ENCODE measurements at places on chromosomes 5 and 9. TPM values are rescaled to one million over a fixed set of nuclear protein-coding genes. Genes with fewer than 3 reads are reported as not detected.

DNA sequence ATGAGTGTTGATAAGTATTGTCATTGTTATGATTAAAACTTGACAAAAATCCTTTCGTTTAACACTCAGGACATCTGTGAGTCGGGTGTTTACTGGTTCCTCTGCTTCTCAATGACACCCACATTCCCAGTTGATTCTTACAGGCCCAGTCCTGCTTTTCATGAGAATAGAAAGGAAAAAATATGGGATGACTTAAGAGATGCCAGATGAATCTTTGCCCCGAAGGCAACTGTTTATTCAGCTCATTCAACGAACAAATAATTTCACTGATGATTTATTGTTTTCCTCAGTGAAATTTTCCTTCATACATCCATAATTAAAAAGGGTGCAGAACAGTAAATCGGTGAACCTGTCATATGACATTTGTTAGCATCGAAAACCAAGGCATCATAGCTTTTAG, 452.4 kb upstream of the WWC1 start:
- no peaks in the 10 kb centered on the region for H3K4me1 ChIP-seq
- no peak for DNase-seq
- no peak overlapping the region for H3K4me3 ChIP-seq

DNA sequence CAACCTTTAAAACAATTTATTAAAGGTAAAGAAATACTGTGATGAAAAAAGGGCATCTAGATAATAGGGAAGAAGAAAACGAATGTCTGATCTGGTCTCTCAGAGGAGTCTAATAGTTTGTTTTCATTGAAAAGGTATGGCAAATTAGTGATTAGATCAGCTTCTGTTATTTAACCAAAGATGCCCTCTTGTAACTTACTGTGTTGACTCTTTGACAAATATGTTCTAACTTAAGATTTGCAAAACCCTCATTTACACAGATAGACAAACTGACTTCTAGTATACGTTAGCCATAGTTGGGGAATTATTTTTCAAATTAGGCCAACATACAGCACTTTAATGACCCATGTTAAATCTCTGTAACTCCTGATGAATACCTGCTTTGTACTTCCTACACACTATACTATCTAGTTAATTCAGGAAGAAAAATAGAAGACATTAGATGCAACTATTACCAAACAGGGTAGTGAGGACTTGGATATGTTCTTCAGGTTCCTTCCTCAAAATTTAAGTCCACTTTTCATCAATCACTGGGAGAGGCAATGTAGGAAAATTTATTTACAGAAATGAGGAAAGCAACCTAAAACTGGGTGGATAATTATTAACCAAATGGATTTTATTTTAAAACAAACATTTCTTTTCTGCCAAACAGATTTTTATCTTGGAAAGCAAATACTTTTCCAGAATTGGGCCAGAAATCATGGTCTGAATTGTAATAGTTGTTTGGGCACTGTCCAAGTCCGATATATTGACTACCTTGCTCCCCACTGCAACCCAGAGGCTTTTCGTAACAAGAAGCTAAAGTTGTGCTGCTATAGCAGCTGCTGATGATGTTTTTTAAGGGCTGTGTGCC, 66.4 kb upstream of the PPP2R2B start:
- no peaks in the 10 kb centered on the region for H3K4me1 ChIP-seq
- no peak overlapping the region for H3K4me3 ChIP-seq
- no peak overlapping the region for H3K27ac ChIP-seq
- DNase-seq = no peak
- H3K27me3 ChIP-seq = no peaks in the 10 kb centered on the region

- H3K4me1 ChIP-seq = no peaks in the 10 kb centered on the region
- peak overlapping the region; percentile 21 for H3K4me3 ChIP-seq
- no peaks in the 10 kb centered on the region for H3K27me3 ChIP-seq
- no peak overlapping the region for H3K27ac ChIP-seq
- H3K36me3 ChIP-seq = no peaks in the 10 kb centered on the region
Measured at GRCh38 chr5:72818866-72819534, 2.5 kb downstream of the TNPO1 start.

GRCh38 chr9:127520941-127521918, 69.9 kb downstream of the LRSAM1 start:
- H3K27ac ChIP-seq = peak overlapping the region; percentile 86
- peaks cover 10% of the 10 kb centered on the region for H3K4me1 ChIP-seq
- no peaks in the 10 kb centered on the region for H3K27me3 ChIP-seq

- H3K4me1 ChIP-seq = no peaks in the 10 kb centered on the region
- DNase-seq = peak; percentile 80
- peak overlapping the region; percentile 44 for H3K4me3 ChIP-seq
Measured at GRCh38 chr9:88076286-88077070, 61.8 kb downstream of the SPATA31C2 start.

DNA sequence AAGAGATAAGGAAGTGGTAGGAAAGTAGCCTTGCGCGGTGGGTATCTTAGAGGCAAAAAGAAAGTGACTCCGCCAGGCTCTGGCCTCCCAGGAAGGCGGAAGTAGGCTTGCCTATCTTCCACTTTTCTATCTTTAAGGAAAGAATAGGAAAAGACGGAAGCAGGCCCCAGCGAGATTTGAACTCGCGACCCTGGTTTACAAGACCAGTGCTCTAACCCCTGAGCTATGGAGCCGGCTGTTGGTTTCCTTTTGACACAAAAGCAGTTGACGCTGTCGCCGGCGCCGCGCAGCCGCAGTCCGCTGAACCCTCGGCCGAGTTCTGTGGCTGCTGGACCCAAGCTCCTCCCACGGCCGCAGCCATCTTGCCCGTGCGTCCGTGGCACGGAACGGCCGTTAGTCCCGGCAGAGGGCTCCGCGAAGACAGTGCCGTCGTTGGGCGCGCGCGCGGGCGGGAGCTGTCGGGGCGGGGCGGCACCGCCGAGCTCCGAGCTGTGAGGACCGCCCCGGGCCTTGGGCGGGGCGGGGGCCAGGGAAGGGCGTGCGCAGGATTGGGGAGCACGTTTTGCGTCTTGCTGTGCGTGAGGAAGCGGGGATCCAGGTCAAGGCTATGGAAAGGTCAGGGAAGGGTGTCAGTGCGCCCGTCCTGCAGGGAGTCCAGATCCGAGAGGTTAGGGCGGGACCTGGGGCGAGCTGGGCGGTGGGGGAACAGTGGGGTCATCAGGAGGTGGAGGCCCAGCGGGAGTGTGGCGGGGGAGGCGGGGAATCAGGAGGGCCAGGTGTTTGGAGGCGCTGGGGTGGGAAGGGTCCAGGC, 13.3 kb downstream of the TRIM7 start:
- peak overlapping the region; percentile 94 for H3K27ac ChIP-seq
- H3K4me3 ChIP-seq = peak overlapping the region; percentile 73
- no peaks in the 10 kb centered on the region for H3K36me3 ChIP-seq
- H3K4me1 ChIP-seq = no peaks in the 10 kb centered on the region

- DNase-seq = no peak
- H3K4me3 ChIP-seq = no peak overlapping the region
- no peaks in the 10 kb centered on the region for H3K4me1 ChIP-seq
- H3K36me3 ChIP-seq = no peaks in the 10 kb centered on the region
- no peak overlapping the region for H3K27ac ChIP-seq
Measured at GRCh38 chr5:158634714-158635113, 465.0 kb downstream of the EBF1 start.

DNA sequence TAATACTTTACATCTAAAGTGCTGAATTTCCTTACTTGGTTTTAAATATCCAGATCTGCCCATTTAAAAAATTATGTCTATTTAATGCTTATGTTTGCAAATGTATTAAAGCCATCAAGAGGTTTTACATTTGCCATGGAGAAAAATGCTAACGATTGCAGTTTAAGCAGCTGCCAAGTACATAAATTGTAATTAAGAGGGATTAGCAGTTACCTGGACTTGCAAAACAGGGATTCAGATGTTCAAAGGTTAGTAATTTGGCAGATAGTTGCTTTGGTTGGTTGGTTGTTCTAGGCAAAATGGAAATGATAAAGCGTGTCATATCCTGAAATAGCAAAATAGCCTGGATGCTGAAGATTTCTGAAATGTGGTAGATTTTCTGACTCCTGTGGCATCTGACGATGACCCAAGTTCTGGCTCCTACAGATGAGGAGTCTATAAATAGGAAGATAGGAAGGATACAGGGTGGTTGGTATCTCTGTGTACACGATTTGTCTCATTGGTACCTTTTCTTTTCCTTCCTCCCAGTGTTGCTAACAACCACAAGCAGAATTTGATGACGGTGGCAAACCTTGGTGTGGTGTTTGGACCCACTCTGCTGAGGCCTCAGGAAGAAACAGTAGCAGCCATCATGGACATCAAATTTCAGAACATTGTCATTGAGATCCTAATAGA, 282.9 kb downstream of the NR3C1 start:
- no peak for DNase-seq
- H3K27me3 ChIP-seq = no peaks in the 10 kb centered on the region
- no peak overlapping the region for H3K27ac ChIP-seq
- no peak overlapping the region for H3K4me3 ChIP-seq

GRCh38 chr9:109051733-109052132, 38.4 kb upstream of the CTNNAL1 start:
- H3K36me3 ChIP-seq = peaks cover 17% of the 10 kb centered on the region
- no peaks in the 10 kb centered on the region for H3K4me1 ChIP-seq
- H3K27me3 ChIP-seq = no peaks in the 10 kb centered on the region
- DNase-seq = no peak

- H3K36me3 ChIP-seq = no peaks in the 10 kb centered on the region
- peak within 1 kb of the TSS; percentile 86 for H3K27ac ChIP-seq
- no peaks in the 10 kb centered on the region for H3K27me3 ChIP-seq
- peak within 1 kb of the TSS; percentile 83 for H3K4me3 ChIP-seq
Measured at GRCh38 chr5:178895615-178896571, at the start of gene ZFP2. TSS of gene ZFP2 (plus strand) at chr5:178895913. CDS start at chr5:178931314, 35,401 bp downstream.

DNA sequence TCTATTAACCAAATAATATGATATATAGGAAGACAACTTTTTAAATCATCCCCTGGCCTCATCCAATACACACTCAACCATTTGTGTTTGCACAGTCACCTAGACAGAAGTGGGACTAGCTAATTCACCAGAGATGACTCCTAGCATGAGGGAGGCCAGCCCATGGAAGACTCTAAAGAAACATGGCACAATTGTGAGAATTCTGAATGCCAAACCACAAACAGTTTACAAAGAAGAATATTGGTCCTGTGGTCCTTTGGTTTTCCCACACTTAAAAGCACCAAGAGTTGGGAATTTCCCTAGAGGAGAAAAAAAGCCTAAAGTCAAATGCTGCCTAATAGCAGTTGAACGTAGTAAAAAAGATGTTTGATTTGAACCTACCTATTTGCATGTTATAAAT, 609.9 kb downstream of the ACTL7B start:
- H3K27me3 ChIP-seq = no peaks in the 10 kb centered on the region
- no peaks in the 10 kb centered on the region for H3K36me3 ChIP-seq
- no peak overlapping the region for H3K27ac ChIP-seq
- DNase-seq = no peak
- H3K4me3 ChIP-seq = no peak overlapping the region

DNA sequence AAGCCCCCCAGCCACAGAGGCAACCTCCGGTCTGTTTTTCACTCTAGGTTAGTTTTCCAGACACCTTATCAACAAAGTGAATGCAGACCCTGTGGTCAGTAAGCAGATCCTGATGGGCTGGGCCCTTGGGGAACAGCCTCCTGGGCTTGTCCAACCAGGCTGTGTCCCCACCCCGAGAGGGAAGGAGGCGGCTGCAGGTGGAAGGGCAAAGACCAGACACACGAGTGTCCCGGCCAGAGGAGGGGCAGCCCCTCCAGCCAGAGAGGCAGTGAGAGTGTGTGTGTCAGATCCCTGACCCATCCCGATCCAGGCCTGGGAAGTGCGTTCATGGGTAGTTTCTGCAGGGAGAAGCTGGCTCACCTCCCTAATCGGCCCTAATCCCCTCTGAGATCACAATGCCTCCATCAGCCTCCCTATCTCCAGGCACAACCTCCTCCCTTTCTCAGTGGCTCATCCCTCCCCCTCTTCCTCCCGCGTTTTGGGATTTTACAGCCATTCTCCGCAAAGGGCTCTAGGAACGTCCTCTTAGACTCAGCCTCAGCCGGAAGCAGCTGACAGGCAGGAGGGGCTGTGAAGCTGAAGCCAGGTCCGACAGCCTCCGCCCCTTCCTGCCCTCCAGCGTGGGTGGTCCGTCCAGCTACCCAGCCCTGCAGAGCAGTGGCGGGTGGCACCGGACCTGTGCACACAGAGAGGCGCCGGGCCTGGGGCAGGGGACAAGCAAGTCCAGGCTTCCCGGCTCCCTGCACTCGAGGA, 9.7 kb downstream of the SLC12A7 start:
- DNase-seq = no peak
- peak overlapping the region; percentile 25 for H3K27ac ChIP-seq
- H3K27me3 ChIP-seq = no peaks in the 10 kb centered on the region
- H3K4me1 ChIP-seq = peaks cover 11% of the 10 kb centered on the region
- no peak overlapping the region for H3K4me3 ChIP-seq

DNA sequence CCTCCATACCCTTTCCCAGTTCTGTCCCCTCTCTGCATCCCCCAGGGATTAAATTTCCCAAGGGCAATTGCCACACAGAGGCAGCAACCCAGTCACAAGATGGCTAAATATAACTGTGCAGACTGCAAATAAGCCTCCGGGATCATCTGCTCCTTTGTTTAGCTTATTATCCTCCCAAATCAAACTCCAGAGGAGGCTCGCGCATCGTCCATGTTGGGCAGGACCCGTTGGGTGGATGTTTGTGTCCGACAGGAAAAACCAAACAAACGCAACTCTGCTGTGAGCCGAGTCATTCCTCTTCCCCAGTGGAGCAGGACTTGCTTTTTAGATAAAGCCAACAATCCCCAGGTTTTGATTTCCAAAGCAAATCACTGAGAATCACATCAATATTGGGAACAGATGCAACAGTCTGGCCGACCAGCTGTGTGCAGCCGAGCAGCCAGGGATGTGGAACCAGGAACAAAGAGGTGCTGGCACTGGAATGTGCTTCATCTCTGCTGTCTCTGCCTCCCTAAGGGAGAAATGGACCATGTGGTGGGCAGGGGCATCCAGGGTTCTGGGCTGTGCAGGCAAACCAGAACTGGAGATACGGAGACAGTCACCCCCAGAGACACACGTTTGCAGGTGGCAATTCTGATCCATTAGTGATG, 89.8 kb downstream of the PTTG1 start:
- H3K4me1 ChIP-seq = no peaks in the 10 kb centered on the region
- no peaks in the 10 kb centered on the region for H3K27me3 ChIP-seq
- no peak overlapping the region for H3K4me3 ChIP-seq
- no peaks in the 10 kb centered on the region for H3K36me3 ChIP-seq
- H3K27ac ChIP-seq = no peak overlapping the region

The BRINP1 gene
- total RNA-seq = 27.5 TPM

DNA sequence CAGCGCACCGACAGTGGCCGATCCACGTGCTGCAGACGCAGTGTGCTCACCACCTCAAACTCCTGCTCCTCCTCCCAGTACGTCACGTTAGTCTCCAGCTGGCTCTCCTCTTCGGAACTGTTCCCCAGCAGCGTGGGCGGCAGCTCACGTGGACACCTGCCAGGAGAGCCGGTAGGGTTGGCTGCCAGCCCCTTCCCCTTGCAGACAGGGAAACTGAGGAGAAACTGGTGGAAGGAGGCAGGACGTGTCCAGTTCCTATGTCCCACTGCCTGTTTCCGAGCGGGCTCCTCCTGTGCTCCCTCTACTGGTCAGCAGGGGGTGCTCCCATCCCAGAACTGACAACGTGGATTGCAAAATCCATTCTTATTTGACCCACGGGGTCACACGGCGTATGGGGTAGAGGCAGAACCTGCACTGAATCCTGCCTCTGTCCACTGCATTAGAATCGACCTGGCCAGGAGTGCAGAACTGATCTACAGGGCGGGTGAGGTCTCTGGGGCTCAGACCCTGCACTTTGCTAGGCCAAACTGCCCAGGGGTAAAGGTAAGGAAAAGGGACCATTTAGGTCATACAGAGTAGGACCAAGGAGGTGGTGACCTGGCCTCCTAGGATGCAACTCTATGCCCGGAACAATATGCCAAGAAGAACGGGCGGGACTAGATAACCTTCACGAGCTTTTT, 25.7 kb downstream of the PDGFRB start:
- no peaks in the 10 kb centered on the region for H3K4me1 ChIP-seq
- H3K27ac ChIP-seq = peak overlapping the region; percentile 61
- H3K4me3 ChIP-seq = peak overlapping the region; percentile 35
- DNase-seq = peak; percentile 72

All from breast epithelium (tissue), 4 donors.